ENCODE measurements at places on chromosomes 13 and 19.

GRCh38 chr13:30154931-30155330 lies 152.4 kb downstream of the KATNAL1 start:
- DNase-seq = no peak

DNA sequence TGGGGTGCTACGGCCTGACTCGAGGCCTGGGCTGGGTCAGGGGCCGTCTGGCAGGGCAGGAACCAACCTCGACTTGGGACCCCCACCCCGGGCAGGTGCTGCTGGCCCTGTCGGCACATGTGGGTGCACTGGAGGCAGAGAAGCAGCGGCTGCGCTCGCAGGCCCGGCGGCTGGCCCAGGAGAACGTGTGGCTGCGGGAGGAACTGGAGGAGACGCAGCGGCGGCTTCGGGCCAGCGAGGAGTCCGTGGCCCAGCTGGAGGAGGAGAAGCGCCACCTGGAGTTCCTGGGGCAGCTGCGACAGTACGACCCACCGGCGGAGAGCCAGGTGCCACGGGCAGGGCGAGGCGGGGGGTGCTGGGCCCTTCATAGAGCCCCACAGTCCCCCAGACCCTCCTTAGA lies 5.9 kb downstream of the KLC3 start:
- DNase-seq = no peak

DNA sequence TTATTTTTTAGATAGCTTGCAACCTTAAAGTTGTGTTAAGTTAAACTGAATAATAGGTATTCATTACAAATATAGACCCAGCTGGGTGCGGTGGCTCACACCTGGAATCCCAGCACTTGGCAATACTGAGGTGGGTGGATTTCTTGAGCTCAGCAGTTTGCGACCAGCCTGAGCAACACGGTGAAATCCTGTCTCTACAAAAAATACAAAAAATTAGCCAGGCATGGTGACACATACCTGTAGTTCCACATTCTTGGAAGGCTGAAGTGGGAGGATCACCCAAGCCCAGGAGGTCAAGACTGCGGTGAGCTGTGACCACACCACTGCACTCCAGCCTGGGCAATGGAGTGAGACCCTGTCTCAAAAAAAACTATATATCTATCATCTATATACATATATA lies 386.5 kb downstream of the PCDH17 start:
- DNase-seq = no peak

- DNase-seq = no peak
Measured at GRCh38 chr13:51894239-51894638, 32.5 kb downstream of the CCDC70 start.

DNA sequence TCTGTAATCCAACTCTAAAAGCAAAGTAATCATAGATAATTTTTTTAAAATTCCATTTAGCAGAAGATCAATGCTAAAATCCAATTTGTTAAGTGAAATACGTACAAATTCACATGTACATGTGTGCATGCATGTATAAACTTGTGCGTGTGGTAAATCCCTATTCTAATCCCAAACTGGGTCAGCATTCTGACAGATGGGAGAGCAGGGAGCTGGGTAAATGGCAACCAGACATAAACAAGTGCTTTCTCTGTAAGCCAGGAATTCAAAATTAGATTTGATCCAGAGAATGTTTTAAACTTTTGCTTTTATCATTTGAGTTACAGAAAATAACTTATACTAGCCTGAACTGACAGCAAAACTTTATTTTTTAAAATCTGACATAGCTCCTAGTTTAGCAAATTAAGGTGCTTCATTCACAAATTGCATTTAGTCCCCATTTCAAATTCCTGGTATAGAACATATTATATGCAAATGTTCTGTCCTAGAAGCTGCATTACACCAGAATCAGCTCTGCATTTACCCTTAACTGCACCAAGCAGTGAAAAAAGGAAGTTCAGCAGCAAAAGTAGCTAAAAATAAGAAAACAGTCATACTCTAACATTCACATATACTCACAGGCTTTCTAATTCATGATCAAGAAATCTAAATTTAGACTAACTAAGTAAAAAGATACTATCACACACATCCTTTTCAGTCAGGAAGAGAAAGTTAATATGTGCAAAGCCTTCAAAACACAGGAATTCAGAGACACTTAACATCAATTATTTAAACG lies 32.6 kb downstream of the UBL3 start:
- peak; percentile 54 for DNase-seq

- no peak for DNase-seq
Measured at GRCh38 chr13:97272526-97272925, 50.4 kb downstream of the MBNL2 start.

Data from naive B cell (primary cell).